Naive thymus-derived CD4-positive, alpha-beta T cell (primary cell): ENCODE measurements at places on chromosomes 3 and 15. TPM values are rescaled to one million over a fixed set of nuclear protein-coding genes. Genes with fewer than 3 reads are reported as not detected.

DNA sequence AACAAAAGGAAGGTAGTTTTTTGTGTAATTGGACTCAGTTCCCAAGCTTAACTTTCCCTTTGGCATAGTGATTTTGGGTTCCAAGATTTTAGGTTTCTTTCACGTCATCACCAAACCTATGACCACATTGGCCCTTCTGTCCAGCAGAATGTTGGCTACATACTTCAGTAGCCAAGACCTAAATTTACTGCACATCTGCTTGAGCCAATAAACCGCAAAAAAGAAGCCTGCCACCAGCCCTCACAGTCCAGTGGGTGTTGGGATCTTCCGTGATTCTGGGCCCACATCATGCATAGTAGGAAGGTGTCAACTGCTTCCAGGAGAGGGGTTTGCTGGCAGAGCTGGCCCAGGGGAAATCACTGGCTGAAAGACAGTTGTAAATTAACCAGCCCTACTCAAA, 57.6 kb upstream of the LIPC start:
- H3K27ac ChIP-seq: no peak overlapping the region
- no peak for DNase-seq
- H3K27me3 ChIP-seq: no peaks in the 10 kb centered on the region
- H3K4me3 ChIP-seq: no peak overlapping the region

DNA sequence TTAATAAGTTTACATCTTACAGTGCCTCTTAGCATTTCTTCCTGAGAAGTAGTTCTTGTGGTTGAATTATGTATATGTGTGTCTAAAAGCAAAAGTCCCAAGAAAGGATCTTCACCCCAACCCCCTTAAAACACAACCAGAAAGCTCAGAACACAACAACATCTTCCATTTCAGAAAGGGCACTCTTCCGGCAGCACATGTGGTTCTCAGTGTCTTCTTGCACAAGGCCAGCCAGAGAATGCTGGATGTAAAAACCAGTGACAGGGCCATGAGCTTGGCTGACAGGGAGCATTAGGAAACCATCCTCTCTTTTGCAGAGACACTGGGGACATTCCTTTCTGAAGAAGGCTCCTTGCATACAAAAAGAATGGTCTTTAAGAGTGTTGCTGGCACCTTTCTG, 45.0 kb downstream of the EEFSEC start:
- H3K27ac ChIP-seq: no peak overlapping the region
- H3K4me1 ChIP-seq: no peaks in the 10 kb centered on the region
- no peaks in the 10 kb centered on the region for H3K36me3 ChIP-seq
- no peaks in the 10 kb centered on the region for H3K27me3 ChIP-seq
- H3K4me3 ChIP-seq: no peak overlapping the region
- no peak for DNase-seq

CX3CR1 gene
- 0.97 TPM for total RNA-seq

CHRFAM7A gene
- total RNA-seq: 2.9 TPM
